SHP77 (cell line): ENCODE measurements at places on chromosomes 12 and 14.

DNA sequence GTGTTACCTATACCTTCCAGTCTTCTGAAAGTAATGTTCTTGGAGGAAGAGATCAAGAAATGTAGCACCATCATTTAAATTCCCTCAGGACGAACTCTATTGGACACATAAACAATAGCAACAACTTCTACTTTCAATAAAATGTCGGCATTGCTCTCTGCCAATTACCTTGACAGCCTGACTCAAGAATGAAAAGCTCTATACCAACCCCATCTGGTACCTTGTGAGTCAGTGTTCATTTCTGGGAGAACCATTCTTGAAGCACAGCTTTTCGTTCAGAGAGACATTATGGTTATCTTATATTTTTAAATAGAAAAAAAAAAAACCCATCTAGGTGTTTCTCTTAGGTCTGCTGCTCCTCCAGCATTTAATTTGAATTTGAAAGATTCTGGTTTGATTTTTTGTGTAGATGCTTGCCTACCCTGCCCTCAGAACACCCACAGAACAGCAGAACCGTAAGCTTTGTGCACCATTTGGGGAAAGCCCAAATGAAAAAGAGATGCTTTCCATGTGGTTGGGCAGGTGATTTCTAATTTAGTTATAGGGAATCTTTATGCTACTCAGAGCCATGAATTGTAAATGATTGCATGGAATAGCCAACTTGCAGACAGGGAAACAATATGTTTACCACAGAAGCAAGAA, 156.0 kb downstream of the SAMD4A start:
- DNase-seq, result no peak

DNA sequence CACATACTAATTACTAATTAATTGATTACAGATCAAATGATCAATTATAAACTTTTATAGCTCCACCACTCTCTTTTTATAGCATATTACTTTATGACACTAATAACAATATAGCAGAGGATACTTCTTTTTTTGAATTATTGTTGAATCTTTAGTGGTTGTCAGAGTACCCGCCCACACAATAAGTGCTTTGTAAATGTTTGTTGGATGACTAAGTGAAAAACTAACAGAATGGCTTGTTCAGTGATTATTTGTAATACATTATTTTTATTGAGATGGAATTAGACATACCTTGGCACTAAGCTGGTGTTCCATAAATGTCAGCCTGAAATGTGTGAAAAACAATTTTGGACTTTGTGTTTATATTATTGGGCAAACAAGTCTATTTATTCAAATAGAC, 670.5 kb upstream of the ATXN7L3B start:
- no peak for DNase-seq

DNA sequence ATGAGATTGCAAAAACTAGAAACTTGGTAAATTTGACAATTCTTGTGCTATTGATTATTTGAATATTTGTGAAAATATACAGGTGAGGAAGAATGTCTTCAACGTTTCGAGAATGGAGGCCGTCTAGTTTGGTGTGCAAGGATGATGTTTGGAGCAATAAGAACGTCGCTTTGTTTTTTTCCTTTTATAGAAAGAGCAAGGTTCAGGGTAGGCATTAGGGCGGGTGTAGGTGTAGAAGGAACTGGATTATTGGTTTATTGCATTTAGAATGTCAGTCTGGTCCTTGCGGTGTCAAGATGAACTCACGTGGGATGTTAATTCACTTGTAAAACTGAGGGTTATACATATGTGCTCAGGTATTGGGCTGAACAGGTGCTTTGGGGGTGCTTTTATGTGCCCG, 1.1 kb downstream of the RPS26 start:
- DNase-seq, result no peak

GRCh38 chr14:89242652-89243279, 174.3 kb downstream of the FOXN3 start:
- DNase-seq, result no peak

- DNase-seq, result no peak
Measured at GRCh38 chr12:120687578-120688289, 785 bp downstream of the MLEC start.

GRCh38 chr14:105496831-105497591, 6.0 kb downstream of the TEDC1 start:
- DNase-seq, result no peak

- no peak for DNase-seq
Measured at GRCh38 chr14:61388173-61388975, 67.0 kb downstream of the PRKCH start.

DNA sequence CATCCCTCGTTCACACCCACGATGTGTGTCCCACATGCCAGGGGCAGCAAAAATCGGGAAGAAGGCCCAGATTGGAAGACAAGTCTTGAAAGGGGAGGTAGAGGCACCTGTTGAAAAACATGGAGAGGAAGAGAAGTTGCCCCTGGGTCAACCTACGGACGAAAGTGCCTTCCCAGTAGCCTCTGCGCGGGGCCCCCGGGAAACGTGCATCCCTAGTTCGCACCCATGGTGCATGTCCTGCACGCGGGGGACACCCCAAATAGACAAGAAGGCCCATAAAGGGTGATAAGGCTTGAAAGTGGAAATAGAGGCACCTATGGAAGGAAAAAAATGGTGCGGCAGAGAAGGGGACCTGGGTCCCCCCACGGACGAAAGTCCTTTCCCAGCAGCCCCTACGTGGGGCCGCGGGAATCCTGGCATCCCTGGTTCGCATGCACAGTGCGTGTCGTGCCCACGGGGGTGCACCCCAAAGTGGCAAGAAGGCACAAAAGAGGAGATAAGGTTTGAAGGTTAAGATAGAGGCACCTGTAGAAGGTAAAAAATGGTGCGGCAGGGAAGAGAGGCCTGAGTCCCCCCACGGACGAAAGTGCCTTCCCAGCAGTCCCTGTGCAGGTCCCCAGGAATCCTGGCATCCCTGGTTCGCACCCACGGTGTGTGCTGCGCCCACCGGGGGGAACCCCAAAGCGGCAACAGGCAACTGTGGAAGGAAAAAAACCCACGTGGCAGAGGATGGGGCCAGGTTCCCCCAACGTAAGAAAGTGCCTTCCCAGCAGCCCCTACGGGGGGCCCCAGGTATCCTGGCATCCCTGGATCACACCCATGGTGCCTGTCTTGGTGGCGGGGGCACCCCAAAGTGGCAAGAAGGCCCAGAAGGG, 278.3 kb downstream of the ALG10 start:
- no peak for DNase-seq
